ENCODE measurements at places on chromosomes 1 and 21. TPM values are rescaled to one million over a fixed set of nuclear protein-coding genes. Genes with fewer than 3 reads are reported as not detected.

The CAMK2N1 gene
- 38.9 TPM for total RNA-seq

The DUSP12 gene
- total RNA-seq: 43.7 TPM

The OR2L5 gene
- not detected for total RNA-seq

The OR2T34 gene
- not detected for total RNA-seq

The COL24A1 gene
- 0.03 TPM for total RNA-seq

The NTMT2 gene
- total RNA-seq: not detected

The LCK gene
- total RNA-seq: not detected

The B3GALT5 gene
- 0.24 TPM for total RNA-seq

The PSMA5 gene
- total RNA-seq: 116 TPM

The PGBD5 gene
- 0.82 TPM for total RNA-seq

The SPRR2E gene
- not detected for total RNA-seq

The FCGR3B gene
- total RNA-seq: not detected

The LEMD1 gene
- total RNA-seq: not detected

The CFHR3 gene
- total RNA-seq: 0.23 TPM

The PTPRC gene
- total RNA-seq: 0.01 TPM

The NUDT4B gene
- total RNA-seq: not detected

The KCNN3 gene
- 0.05 TPM for total RNA-seq

The CYP4B1 gene
- total RNA-seq: not detected

The KCNE2 gene
- not detected for total RNA-seq

The AMIGO1 gene
- total RNA-seq: 1.3 TPM
